Activated CD8-positive, alpha-beta memory T cell treated with anti-CD3 and anti-CD28 coated beads for 48 hours (primary cell): ENCODE measurements at places on chromosomes 12 and 14.

DNA sequence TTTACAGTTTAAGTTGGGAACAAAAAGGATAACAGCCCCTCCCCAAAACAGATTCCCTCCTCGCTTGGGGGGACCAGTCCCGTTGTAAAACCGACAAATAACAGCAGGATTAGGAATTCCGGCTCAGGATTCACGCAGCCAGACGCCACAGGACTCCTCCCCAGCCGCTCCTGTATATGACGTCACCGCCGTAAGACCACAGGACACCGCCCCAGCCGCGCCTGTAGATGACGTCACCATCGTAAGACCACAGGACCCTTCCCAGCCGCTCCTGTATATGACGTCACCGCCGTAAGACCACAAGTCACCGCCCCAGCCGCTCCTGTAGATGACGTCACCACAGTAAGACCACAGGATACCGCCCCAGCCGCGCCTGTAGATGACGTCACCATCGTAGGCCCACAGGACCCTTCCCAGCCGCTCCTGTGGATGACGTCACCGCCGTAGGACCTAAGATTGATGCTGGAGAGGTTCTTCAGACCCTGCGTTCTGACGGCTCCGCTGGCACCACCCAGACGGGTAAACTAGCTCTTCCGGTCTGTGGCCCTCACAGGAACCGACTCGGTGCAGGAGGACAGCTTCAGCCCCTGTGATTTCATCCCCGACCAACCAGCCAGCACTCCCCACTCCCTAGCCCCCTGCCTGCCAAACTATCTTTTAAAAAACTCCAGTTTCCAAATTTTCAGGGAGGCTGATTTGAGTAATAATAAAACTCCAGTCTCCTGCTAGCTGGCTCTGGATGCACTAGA is 43.9 kb upstream of the FBRSL1 start:
- peak; percentile 37 for DNase-seq

- DNase-seq = no peak
Observed at GRCh38 chr12:49330631-49331379, 6.2 kb downstream of the C1QL4 start.

GRCh38 chr14:78970677-78971076 is 800.5 kb downstream of the NRXN3 start:
- DNase-seq = no peak

- DNase-seq = no peak
Observed at GRCh38 chr12:115251727-115252126, 567.8 kb upstream of the TBX3 start.

- no peak for DNase-seq
Observed at GRCh38 chr14:89578156-89578555, 161.1 kb upstream of the FOXN3 start.

DNA sequence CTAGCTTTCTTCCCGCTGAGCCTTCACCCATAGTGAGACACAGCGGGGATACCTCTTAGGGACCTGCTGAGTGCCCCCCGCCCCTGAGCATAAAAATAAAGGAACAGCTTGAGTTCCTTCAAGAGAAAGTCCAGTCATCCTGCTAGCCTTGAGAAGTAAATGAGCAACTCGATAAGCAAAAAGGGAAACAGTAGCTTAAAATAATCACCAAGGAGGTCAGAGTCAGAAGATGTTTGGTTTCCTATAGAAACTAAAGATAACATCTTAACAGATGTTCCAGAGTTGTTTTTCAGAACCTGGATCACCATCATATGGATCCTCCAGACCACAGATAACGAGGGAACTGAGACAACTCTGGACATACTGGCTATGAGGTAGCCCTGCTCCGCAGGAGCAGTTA is 94.0 kb downstream of the BCAT1 start:
- no peak for DNase-seq

DNA sequence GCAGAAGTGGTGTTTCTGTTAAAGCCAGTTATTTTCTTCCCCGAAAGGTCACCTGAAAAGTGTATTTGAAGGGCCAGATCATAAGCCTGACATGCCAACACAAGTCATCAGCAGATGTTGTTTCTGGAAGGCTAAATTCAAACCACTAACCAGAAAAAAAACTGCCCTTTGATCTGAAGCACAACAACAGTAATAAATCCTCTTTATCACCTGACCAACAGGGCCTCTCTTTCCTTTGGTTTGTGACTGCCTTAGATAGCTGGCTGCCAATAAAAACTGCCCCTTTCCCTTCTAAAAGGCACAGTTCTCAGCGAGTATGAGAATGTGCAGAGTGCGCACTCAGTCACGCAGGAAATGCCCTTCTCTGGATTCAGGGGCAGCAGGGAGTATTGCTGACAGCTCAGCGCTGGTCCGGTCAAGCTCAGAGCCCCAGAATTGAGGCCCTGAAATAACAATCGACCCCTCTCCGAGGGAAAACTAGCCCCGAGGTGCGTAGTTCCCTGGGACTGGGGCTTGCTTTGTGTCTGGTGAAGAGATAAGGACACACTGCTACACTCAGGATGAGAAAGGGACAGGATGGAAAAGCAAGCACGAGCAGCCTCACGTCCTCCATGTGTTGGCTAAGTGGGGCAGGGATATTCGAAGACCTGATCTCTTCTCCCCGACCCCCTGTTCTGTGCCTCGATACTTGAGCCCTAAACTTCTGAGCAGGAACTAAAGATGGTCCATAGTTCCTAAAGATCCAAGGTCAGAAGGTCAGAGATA is 184.2 kb upstream of the GZMB start:
- DNase-seq = no peak

- no peak for DNase-seq
Observed at GRCh38 chr12:7929083-7929792, 6.7 kb downstream of the SLC2A3 start.

- no peak for DNase-seq
Observed at GRCh38 chr12:112162241-112162790, 37.0 kb downstream of the TRAFD1 start.

GRCh38 chr14:102279282-102279681 is 25.7 kb downstream of the MOK start:
- no peak for DNase-seq

- DNase-seq = no peak
Observed at GRCh38 chr12:47754126-47754525, 4.6 kb downstream of the RAPGEF3 start.

- no peak for DNase-seq
Observed at GRCh38 chr12:121838126-121838525, 20.5 kb downstream of the HPD start.

DNA sequence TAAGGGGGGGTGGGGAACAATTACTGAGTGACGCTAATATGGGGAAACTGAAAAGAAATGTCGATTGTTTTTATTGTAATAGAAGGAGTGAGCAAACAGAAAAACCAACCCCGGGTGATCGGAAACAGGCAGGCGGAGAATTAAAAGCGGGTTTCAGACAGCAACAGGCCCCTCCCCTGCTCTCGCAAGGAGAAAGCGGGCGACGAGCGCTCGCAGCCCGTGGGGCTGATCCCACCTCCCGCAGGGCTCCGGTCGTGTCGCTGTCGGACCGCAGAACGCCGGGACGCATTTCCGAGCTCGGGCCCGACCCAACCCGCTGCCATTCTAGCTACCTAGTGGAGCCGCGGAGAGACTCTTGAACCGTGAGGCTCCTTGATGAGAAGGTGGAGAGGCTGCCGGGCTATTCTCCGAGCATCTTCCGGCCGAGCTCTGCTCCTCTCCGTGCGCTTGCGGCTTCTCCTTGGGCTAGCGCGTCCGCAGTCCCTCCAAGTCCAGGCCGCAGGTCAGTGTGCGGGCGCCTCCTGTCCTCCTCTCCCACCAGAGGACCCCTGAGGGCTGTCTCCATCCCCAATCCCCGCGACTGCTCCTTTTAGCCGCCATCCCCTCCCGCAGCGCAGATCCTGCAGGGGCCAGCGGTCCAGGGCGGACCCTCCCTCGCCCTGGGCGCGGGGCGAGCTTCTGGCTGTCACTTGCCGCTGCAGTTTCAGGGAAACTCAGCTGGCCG is 4.1 kb upstream of the PAX9 start:
- DNase-seq = no peak

GRCh38 chr12:82638324-82638723 is 48.4 kb upstream of the TMTC2 start:
- DNase-seq = no peak

DNA sequence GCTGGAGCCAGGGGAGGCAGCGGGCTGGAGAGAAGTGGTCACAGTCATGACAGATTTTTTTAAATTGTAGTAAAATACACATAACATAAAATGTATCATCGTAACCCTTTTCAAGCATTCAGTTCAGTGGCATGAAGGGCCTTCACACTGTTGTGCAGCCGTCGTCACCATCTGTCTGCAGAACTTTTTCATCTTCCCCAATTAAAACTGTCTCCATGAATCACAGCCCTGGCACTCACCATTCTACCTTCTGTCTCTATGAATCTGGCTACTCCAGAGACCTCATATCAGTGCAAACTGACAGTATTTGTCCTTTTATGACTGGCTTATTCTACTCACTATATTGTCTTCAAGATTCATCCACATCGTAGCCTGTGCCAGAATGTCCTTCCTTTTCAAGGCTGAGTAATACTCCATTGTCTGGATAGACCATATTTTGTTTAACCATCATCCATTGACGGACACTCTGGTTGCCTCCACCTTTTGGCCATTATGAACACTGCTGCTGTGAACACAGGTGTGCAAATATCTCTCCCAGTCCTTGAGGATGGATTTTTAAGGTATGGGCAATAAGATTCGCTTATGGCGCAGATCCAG is 91.5 kb upstream of the NCOR2 start:
- no peak for DNase-seq

DNA sequence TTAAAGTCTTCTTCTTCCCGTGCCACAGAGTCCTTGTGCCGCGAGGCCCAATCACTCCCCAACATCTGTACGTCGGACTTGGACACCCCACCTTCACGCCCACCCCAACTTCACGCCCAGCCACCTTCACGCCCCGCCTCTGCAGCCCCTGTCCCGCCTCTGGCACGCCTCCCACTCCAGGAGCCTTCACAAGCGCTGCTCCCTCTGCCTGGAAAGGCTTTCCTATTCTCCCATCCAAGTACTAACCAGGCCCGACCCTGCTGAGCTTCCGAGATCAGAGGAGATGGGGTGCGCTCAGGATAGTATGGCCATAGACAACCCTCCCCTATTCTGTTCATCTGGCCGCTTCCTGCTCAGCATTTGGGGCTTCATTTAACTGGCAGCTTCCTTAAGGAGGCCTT is 17.3 kb upstream of the EIF5 start:
- DNase-seq = no peak

DNA sequence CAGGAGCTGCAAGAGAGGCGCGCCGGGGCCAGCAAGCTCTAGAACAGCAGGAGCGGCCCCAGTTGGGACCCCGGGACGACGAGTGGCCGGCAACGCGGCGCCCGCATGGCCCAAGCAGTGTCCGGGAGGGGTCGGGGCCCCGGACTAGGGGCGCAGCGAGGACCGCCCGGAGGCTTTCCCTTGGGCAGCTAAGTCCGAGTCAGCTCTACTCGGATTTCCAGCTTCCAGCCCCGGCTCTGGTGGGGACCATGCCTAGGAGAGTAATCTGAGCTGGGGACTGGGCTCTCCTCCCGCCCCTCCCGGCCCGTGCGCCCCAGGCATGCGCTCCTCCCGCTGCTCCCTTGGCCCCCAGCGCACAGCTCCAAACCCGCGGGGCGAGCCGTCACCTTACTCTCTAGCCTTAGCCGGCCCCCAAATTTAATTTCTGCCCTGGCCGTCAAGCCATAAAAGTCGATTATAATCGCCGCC is 41.6 kb upstream of the CAPRIN2 start:
- DNase-seq = no peak

GRCh38 chr14:65015391-65015790 is 28.7 kb downstream of the FNTB start:
- DNase-seq = no peak

DNA sequence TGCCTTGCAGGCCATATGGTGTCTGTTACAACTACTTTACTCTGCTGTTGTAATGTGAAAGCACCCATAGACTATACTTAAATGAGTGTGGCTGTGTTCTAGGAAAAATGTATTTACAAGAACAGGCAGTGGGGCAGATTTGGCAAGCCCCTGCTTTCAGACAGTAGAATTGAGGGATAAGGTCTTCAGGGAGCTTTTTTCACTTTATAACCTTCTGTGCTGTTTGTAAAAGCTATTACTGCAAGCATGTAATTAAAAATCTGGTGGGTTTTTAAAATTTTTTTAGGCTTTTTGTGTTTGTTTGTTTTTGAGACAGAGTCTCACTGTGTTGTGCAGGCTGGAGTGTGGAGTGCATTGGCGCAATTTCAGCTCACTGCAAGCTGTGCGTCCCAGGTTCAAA is 73.9 kb downstream of the VEZT start:
- DNase-seq = no peak

DNA sequence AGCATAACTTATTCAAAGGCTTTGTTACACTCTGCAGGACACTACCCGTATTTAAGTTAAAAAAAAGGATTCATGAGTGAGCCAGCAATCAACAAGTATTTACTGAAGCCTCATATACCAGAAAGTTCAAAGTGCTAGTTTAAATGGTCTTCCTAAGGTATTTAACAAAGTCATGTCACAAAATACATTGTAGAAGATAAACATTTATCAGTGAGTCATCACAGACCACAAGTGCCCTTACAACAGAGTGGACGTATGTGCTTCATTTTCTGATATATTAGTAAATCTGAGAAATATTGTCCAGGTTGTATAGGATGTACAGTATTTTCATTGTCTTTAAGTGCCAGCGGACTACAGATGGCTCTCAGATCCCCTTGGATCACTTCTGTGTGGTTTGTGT is 24.2 kb downstream of the FLRT2 start:
- DNase-seq = no peak

DNA sequence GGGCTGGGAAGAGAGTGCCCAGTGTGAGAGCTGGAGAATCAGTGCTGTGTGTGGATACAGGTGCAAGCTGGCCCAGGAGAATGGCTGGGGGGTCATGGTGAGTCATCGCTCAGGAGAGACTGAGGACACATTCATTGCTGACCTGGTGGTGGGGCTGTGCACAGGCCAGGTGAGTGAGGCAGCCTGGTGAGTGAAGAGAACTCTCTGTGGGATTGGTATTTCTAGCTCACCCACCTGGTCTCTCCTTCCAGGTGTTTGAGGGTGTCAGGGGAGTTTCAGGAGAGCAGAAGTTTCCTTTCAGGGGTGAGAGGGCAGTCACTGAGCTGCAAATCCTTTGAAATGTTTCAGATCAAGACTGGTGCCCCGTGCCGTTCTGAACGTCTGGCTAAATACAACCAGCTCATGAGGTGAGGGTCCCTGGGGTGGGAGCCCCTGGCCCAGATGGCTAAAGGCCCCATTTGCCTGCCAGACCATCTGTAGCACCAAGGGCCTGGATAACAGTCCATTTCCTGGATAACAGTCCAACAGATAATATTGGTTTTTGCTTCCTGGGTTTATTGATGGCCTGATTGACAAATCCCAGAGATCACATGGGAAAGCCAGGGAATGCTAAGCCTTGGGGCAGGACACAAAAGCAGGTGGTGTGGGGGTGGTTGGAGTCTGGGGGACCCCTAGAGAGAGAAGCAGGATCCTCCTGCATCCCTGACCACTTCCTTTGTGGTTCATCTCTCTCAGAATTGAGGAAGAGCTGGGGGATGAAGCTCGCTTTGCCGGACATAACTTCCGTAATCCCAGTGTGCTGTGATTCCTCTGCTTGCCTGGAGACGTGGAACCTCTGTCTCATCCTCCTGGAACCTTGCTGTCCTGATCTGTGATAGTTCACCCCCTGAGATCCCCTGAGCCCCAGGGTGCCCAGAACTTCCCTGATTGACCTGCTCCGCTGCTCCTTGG is 5.5 kb upstream of the ATN1 start:
- DNase-seq = no peak

- DNase-seq = no peak
Observed at GRCh38 chr14:71231521-71232393, 324.5 kb downstream of the PCNX1 start.

GRCh38 chr12:26845057-26845666 is 12.2 kb upstream of the ITPR2 start:
- no peak for DNase-seq

GRCh38 chr12:56864318-56864717 is 69.9 kb downstream of the SDR9C7 start:
- no peak for DNase-seq
